Activated T-helper 1 cell treated with anti-CD3 and anti-CD28 coated beads, Interleukin-2, amount 50 U/mL, for 16 hours (primary cell): ENCODE measurements at places on chromosomes 11 and 22.

DNA sequence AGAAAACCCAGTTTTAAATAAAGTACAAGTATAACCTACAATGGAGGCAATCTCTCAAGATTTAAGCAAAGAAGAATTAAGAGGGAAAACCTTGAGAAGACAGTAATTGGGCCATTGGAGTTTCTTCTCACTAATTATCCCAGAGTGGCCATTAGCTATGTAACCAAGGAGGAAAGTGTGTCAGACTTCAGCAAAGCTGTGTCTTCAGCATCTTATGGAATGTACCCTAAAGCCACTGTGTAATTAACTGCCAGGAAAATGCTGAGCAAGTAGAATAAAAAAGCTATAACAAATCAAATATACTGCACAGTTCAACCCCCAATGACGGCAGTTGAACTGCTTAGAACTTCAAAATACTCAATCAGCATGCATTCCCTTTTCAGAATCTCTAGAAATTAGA, 261.6 kb downstream of the TTC28 start:
- no peak for DNase-seq

DNA sequence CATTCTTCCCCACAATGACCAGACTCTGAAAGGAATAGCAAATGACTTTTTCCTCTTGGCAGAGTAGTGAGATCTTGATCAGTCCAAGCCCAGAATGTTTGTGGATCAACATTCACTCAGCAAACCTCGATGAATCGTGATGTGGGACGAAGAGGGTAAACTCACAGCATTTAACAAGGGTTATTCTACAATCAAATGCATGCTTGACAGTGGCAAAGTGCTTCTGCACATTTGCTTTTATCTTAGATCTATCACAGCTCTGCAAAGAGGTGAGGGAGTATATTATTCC, 31.8 kb downstream of the TMPRSS5 start:
- no peak for DNase-seq

DNA sequence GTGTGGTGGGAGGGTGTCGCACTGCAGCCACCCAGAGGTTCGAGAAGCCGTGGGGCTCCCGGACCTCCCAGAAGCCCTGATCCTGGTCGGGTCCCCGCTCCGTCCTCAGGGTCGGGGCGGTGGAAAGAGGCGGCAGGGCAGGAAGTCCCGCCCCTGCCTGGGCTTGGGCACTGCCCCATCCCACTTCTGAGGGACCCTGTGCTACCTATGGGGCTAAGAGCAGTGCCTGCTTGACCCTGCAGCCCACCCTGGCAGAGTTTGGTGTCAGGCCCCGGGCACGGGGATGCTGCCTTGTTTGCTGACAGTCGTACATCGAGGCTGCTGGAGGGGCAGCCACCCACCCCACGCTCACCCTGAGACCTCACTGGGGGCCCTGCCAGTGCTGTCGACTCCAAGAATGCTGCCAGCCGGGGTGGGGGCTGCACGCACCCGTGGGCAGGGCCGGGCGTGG, 19.4 kb downstream of the RNH1 start:
- no peak for DNase-seq

- peak; percentile 56 for DNase-seq
Observed at GRCh38 chr22:23894710-23895598, 771 bp downstream of the MIF start.

- no peak for DNase-seq
Observed at GRCh38 chr11:126514061-126514693, 158.7 kb downstream of the ST3GAL4 start.

- DNase-seq = no peak
Observed at GRCh38 chr11:124801014-124801413, 808 bp upstream of the MSANTD2 start.

- DNase-seq = no peak
Observed at GRCh38 chr11:35792148-35792845, 129.7 kb downstream of the TRIM44 start.

GRCh38 chr11:86741839-86742805, 58.2 kb upstream of the PRSS23 start:
- no peak for DNase-seq

- no peak for DNase-seq
Observed at GRCh38 chr11:86171627-86172026, 72.9 kb upstream of the EED start.

GRCh38 chr22:49276567-49276966, 551.1 kb downstream of the BRD1 start:
- DNase-seq = no peak

GRCh38 chr11:115871161-115871760, 367.0 kb upstream of the CADM1 start:
- DNase-seq = no peak

GRCh38 chr11:115990004-115990447, 485.8 kb upstream of the CADM1 start:
- DNase-seq = no peak

DNA sequence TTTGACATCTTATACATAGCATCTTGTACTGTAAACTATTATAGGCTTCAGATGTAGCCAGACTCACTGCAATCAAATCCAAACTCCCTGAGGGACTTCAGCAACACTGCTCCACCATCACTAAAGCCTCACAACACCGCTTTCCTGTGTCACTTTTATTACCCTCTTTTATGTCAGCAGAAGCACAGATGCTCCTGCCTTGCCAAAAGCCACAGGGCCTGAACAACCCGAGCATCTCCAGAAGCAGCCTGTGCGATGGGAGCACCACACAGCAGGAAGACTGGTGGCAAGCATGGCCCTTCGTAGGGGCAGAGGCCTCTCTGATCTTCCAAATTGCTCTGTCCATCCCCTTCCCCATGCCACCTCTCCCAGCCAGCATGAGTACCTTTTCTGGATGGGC, 22.9 kb downstream of the TMEM123 start:
- DNase-seq = no peak

GRCh38 chr11:26537341-26537740, 34.7 kb downstream of the MUC15 start:
- no peak for DNase-seq

DNA sequence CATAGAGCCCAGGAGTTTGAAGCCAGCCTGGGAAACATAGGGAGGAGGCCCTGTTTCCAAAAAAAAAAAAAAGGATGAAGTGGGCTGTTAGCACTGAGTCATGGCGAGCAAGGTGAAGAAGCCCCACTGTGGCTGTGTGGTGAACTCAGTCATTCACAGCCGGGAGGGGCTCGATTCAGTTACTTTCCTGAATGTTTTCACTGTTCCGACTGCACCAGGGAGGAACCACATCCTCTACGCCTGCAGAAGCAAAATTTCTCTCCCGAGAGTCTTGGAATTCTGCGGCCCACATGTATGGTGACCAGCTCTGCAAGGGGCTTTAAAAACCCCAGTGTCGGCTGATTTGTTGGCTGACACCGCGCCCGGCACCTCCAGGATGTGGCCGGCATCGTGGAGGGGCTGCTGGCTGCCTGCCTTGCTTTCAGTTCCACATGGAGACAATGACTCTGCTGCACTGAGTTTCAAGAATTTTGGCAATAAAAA, 27.8 kb upstream of the GRAMD4 start:
- DNase-seq = no peak

DNA sequence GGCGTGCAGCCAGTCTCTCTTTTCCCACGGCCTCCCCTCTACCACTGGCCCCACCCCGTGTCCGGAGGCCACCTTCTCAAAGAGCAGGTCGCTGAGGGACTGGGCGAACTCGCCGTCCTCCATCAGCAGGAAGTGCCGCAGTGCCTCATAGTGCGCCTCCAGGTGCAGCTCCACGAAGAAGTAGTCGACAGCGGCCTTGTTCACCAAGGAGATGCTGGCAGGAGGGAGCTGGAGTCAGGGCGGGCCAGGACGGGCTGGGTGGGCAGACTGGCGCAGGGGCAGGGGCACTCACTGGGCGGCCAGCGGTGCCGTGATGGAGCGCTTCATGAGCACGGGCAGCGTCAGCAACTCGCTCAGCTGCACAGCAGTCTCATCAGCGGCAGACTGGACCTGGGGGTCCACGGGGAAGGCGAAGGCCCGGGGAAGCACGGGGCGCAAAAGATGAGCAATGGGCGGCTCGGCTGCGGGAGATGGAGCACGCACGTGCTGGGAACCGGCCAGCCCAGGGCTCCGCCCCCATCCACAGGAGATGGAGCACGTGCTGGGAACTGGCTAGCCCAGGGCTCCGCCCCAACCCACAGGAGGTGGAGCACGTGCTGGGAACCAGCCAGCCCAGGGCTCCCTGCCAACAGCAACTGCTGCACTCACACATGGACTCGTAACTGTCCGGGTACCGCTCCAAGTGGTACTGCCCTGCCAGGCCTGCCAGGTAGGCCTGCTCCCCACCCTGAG, 18.4 kb downstream of the SELENOO start:
- DNase-seq = no peak

DNA sequence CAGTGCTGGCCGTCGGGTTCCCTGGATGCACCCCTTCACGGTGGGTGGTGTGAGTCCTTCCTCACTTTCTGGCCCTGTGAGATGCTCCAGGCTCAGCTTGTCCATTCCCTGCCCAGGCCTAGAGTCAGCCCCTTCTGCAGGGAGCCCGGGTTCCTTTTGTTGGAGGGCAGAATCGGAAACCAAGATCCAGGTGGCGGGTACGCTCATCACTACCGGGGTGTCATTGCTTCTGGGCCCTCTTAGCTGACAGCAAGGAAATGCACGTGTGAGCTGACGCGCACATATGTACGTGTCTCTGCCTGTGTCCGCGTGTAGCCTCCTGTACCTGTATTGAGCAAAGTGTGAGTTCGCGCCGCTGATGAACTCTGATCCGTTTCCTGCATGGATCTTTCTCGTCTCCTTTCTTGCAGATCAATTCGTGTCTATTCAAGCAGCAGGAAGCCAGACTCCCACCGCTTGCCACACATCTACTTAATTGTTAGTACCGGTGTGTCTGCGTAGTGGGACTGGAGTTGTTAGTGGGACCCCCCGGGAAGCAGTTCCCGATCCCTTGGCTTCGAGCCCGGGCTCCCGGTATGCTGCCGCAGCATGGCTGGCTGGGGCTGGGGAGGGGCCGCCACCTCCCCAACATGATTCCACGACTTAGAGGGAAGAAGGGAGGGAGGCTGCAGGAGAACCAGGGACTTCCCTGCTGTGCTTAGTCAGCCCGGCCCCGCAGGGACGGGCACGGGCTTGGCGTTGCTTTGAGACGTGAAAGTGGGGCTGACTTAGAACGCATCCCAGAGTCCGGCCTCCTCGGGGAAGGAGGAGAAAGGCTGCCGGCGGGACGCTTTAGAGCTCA, 35.9 kb upstream of the GRAMD4 start:
- no peak for DNase-seq

- DNase-seq = no peak
Observed at GRCh38 chr11:103215812-103216211, 106.6 kb downstream of the DYNC2H1 start.

GRCh38 chr11:83557653-83558052, 271.5 kb upstream of the CCDC90B start:
- no peak for DNase-seq

- no peak for DNase-seq
Observed at GRCh38 chr11:30281476-30282288, 41.2 kb upstream of the ARL14EP start.

DNA sequence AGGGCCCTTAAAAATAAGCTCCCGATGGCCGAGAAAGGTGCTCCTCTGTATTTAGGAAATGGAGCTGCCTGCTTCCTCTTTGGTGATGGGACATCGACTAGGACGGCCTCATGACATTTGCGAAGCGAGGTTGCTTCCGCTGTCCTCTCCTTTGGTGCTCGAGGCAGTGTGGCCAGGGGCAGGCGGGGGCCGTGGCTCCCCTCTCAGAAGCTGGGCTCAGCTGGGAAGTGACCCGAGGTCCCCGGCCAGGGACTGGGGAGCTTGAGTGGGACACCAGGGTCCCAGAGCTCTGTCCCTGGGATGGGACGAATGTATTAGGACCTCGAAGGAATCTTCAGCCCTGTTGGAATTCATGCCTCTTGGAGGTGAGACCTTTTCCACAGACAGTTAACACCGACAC, 151.1 kb downstream of the CTTN start:
- no peak for DNase-seq

DNA sequence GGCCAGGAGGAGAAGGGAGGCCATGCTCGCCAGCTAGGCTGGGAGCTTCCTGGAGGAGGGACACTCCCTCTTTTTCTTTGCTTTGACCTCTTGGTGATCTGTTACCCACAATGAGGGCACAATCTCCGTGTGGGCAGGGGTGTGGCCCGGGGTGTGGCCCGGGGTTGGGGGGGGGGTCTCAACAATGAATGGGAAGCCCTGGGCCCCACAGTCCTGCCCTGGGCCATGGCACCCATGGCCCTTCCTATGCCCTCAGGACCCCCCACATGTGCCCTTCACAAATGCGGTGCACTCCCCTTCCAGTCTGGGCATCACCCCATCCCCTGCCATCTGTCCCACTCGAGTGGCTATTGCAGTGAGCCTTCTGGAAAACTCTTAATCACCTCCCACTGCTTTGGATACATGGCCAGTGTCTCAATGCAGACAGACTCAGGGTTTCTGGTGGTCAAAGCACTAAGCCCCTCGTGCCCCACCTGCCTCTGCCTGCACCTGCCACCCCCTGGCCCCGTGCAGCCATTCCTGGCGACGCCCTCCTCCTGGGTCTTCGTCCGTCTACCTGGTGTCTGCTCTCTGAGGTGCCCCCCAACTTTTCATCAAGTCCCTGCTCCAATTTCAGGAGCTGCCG, 611.3 kb downstream of the TBC1D22A start:
- DNase-seq = no peak

- no peak for DNase-seq
Observed at GRCh38 chr11:77127920-77128691, at the start of gene MYO7A. TSS of gene MYO7A (plus strand) at chr11:77128246. CDS start at chr11:77130635, 2,389 bp downstream.

DNA sequence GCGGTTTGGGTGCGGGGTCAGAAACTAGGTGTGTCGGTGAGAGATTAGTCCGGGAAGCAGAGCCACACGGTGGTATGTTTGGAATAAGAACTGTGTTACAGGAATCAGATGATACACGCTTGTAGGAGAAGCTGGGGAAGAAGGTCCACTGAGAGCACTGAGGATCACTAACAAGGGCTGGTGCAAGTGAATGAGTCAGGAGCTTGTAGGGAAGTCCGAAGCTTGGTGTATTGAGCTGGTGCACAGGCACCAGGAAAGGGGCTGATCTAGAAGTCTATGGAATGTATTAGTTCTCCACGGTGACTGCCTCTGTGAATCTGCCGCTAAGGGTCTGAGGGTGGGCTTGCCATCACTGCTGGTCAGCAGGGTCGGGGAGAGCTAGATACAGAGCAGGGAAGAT, 18.8 kb upstream of the GRK3 start:
- no peak for DNase-seq

DNA sequence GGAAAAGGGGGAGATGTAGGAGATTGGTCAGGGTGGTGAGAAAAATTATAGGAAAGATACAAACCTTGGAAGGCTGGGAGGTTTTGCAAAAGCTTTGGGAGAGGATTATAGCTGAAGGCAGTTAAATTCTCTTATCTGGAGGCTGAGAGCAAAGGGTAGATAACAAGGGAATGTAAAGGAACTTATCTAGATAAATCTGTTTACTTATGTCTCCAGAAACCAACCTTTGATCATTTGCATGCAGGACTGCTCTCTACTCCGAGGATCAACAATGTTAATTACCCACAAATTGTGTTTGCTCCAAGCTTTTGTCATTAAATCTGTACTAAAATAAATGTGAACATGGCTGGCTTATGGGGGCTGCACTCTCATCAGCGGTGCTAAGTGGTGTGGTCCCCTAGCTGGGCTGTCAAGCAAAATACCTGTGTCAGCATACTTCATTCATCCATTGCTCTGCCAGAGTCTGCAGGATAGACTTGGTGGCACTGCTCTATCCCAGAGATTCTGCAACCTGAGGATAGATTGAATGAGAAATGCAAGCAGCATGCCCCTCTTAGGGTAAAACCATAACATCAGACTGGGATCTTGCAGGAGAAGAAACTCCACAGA, 1599.2 kb upstream of the TENM4 start:
- DNase-seq = no peak
